ENCODE measurements at places on chromosomes 4 and X.

GRCh38 chr4:153488006-153488891 lies 22.1 kb downstream of the TMEM131L start:
- no peak for DNase-seq

DNA sequence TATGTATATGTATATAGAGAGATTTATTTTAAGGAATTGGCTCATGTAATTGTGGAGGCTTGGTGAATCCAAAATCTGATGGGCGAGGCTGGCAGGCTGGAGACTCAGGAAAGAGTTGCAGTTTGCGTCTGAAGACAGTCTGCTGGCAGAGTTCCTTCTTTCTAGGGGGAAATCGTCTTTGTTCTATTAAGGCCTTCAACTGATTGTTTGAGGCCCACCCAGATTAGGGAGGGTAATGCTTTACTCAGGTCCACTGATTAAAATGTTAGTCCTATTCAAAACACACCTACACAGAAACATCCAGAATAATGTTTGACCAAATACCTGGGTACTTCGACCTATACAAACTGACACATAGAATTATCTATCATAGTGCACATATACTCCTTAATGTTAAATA lies 149.5 kb downstream of the NAA11 start:
- DNase-seq: no peak

DNA sequence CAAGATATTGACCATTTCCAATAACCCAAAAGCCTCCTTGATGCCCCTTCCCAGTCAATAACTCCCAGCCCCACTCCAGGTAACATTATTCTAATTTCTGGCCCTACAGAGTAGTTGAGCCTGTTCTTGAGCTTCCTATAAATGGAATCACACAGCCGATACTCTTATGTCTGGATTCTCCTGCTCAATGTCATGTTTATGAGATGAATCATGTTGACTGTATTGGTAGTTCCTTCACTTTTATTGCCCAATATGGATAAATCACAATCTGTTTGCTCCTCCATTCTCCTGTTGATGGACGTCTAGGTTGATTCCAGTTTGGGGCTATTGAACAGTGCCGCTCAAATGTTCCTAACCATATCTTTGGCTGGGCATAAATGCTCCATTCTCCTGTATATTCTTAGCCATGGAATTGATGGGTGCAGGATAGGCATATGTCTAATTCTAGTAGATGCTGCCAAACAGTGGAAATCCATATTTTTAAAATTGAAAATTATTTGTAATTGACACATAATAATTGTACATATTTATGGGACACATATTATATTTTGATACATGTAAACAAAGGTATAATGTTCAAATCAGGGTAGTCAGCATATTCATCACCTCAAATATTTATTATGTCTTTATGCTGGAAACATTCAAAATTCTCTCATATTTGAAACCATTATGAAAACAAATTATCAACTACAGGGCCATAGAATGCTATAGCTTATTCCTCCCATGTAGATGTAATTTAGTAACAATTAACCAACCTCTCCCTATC lies 40.5 kb upstream of the SLC2A9 start:
- peak; percentile 53 for DNase-seq

- DNase-seq: no peak
Observed at GRCh38 chr4:171583790-171584189, 229.4 kb upstream of the GALNTL6 start.

GRCh38 chrX:5733501-5733900 lies 495.2 kb downstream of the NLGN4X start:
- DNase-seq: peak; percentile 41

DNA sequence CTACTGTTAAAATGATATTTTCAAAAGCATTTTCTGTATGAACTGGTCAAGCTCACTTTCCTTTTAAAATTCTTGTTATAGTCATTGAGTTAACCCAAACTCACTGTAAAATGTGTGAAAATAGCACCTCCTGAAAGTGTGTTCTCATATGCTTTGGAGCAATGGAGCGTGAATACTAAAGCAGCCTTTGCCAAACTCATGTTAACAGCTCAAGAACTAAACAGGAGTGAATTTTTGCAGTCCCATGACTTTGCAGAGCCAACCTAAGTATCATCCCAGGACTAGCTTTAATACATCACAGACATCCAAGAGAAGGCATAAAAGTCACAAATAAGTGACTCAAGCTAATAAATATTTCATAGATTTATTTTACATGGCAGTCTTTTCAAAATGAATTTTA lies 2.3 kb downstream of the AMMECR1 start:
- no peak for DNase-seq

- DNase-seq: no peak
Observed at GRCh38 chr4:164224871-164225270, 529.1 kb upstream of the SMIM31 start.

DNA sequence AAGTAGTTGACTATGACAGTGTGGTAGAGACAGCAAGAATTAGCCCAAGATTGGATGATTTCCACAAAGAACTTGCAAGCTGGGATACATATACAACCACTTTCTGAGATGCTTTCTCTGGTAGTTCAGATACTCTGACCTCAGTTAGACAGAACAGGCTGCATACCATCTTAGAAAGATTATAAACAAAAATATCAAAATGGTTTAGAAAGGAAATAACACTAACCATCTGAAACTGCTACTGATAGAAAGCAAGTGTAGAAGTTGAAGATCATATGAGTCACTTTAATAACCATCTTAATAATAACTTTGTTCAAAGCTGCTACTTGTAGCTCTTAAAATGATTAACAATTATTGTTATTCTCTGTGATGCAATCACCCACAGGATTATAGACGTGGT lies 255.4 kb upstream of the TTC29 start:
- no peak for DNase-seq

DNA sequence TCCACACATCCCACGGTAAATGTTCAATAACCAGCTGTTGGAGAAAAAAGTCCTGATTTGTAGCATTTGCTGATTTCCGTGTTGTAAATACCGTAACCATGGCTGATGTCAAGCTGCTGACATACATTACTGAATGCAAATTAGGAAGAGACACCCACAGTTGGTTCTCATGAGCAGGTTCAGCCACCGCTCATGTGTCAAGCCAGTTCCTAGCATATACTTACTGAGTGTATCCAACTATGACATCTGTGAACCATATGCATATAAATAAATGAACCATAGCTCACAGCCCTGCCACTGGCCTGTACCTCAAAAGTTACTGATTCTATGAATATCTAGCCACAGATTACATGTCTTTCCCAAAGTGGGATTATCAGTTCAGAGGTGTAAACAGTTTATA lies 29.5 kb downstream of the FHDC1 start:
- DNase-seq: no peak

- no peak for DNase-seq
Observed at GRCh38 chr4:90113881-90114457, 13.2 kb upstream of the CCSER1 start.

Measured in foreskin keratinocyte (primary cell).